Suppressor macrophage treated with lipopolysaccharide for 1 hour (primary cell): ENCODE measurements at places on chromosomes 1 and 21.

DNA sequence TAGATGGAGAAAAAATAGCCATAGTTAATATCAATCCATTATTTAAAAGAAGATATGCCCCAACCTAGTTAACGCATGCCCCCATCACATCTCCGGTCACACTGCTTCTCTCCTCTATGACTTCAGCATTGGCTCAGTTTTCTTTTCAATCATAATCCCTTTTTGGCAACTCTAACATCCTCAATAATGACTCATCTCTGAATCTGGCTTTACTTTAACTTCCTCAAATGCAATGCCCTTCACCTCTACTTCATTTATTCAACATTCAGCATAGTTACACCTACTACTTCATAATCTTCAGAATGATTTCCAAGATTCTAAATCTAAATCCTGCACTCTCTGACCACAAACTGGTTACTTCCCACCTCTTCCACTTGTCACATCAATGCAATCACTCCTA is 417.3 kb downstream of the USH2A start:
- peak; percentile 5 for DNase-seq

DNA sequence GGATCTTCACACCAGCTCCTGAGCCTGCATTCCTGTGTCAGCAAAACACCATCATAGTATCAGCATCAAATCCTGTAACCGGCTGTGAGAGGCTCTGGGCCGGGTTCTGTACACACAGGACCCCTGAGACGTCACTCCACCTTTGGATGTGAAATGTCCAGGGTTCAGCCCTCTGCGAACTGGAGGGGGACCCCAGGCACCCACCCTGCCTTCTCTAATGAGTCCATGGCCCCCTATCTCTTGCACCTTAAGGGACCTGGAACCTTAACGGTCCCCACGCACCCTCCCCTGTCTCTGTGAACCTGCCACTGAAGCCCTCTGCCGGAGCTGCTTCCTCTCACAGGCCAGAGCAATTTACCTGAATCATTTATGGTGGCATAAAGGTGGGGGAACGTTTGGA is 257.8 kb downstream of the NPHP4 start:
- no peak for DNase-seq

- DNase-seq = no peak
These were observed 9.1 kb downstream of the INKA2 start for GRCh38 chr1:111729946-111730681.

DNA sequence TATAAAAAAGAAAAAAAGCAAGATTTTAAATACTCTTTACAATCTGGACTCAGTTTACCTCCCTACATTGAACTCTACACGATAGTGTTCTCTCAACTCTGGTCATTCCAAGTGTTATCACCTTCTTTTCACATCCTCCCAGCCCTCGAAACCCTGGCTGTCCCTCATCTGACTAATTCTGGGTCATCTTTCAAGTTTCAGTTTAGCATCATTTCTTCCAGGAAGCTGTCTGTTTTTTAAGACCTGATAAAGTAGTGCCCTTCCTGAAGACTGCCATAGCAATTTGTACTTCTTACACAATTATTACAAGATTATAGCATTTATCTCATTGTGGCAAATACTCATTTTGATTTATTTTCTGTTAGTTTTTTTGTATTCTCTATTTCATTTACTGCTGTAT is 1.2 kb downstream of the ALG14 start:
- no peak for DNase-seq

- peak; percentile 39 for DNase-seq
These were observed 17.7 kb downstream of the CMPK1 start for GRCh38 chr1:47351305-47351704.

DNA sequence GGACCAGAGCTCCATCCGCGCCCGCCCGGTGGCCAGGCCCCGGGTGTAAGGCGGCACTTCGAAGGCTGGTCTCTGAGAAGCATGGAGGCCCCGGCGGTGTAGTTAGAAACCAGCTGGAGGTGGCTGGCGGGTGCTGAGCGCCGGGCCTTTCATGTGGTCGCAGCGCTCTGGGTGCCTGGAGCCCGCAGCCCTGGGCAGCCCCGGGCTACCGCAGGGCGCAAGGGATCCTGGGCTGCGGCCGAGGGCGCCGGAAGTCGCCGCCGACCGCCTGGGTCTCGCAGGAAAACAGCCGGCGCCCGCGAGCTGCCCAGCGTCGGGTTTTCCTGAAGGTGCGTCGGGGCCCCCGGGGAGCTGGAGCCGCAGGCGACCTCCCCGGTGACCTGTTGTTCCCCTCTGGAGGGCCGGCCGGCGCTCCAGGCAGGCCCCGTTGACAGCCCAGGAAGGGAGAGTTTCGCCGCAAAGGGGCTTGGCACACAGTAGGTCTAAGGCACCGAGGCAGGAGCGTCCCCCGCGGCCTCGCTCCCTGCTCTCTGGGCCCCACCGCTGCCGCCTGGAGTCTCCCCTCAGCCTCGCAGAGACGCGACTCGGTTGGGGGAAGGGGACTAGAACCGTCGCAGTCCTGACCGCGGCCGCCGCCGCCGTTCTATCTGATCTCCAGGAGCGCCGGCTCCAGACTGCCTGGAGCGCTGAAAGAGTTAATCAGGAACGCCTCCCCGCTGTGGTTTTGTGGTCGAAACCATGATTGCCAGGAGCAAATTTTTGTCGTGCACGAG is 2.7 kb downstream of the GRHL3 start:
- DNase-seq = peak; percentile 65

GRCh38 chr1:1068517-1069055 is 5.5 kb downstream of the RNF223 start:
- peak; percentile 22 for DNase-seq

GRCh38 chr1:14783592-14783886 is 185.1 kb downstream of the KAZN start:
- no peak for DNase-seq

DNA sequence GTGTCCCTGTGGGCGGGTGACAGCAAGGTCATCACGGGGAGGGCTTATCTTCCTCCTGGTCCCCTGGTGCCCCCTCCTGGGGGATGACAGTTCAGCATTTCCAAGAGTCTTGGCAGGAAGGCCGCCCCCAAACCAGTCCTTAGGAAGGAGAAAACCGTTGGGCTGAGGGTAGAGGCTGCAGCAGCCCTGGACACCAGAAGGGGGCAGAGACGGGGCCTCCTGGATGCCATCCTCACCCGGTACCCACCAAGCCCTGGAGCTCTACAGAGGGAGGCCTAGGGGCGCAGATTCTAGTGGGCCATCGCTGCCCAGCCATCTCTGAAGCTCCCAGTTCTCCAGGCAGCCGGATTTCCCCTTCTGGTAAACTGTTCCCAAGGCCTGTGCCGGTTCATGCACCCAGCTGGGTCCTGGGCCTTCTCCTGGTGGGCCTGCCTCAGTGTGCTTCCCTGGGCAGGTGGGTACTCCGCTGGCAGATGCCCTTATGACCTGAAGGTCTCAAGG is 14.8 kb upstream of the ZNF669 start:
- DNase-seq = peak; percentile 31

DNA sequence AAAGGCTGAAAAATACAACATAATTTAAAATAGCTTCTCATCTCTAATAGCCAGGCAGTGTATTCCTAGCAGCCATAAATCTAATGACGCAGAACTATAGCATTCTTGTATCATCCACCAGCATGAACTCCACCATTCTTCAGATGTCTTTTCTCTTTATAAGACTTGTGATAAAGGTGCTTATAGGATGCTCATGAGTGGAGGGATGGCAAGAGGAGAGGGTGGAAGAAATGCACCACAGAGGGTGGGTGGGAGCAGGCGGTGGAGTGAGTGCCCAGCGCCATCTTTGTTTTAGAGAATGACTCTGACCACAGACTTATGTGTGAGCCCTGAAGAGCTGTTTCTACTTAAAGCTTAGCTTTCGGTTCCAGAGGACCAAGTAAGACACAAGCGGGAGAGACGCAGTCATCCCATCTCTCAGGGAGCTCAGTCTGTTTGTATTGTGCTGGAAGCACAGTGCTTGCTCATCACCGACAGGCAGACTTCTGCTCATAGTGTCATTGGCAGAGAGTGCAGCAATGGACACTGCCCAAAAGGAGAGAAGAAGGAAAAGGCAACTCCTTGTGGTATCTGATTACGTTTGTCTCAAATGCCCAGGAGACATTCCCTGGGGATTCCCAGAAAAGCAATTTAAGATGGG is 65.6 kb downstream of the KCNJ15 start:
- no peak for DNase-seq

- no peak for DNase-seq
These were observed 78.4 kb downstream of the CD58 start for GRCh38 chr1:116492358-116492811.

DNA sequence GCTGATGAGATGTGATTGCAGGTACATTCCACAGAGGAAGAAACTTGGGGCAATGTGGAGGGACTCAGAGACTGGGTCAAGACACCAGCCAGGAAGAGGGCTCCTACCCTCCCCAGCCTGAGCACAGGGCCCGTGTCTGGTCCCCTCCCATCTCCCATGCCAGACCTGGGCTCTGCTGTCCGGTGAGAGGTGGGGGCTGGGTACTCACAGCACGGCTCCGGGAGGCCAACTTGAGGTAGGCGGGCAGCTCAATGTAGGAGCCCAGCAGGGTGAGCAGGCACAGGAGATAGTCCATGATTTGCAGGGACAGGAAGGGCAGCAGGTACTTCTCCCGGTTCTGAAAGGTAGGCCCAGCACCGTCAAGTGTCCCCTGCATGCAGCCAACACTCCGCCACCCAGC is 16.2 kb upstream of the MATN1 start:
- no peak for DNase-seq

GRCh38 chr1:183327434-183328290 is 90.5 kb downstream of the NMNAT2 start:
- DNase-seq = no peak

- peak; percentile 81 for DNase-seq
These were observed 4.7 kb downstream of the SPEN start for GRCh38 chr1:15852036-15852827.

- peak; percentile 52 for DNase-seq
These were observed 1.9 kb downstream of the BTF3L4 start for GRCh38 chr1:52057876-52058415.

GRCh38 chr21:41772351-41773080 is 5.7 kb upstream of the RIPK4 start:
- no peak for DNase-seq

DNA sequence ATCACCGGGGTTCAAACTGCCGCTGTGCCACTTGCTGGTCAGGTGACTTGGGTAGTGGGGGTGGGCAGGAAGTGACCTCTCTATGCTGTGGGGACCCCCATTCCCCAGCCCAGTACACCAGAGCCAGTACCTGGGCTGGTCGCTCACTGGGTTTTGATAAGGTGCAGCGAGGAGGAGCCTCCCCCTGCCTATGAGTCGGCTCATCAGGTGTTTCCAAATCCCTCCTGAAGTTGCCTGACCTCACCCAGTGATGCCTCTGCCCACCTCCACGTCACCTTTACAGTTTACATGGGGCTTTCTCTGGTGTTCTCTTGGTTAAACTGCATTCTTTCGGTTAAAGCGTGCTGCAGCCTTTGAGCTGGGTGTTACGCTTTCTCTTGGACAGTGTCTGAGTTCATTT is 58.2 kb downstream of the ARHGEF10L start:
- no peak for DNase-seq

DNA sequence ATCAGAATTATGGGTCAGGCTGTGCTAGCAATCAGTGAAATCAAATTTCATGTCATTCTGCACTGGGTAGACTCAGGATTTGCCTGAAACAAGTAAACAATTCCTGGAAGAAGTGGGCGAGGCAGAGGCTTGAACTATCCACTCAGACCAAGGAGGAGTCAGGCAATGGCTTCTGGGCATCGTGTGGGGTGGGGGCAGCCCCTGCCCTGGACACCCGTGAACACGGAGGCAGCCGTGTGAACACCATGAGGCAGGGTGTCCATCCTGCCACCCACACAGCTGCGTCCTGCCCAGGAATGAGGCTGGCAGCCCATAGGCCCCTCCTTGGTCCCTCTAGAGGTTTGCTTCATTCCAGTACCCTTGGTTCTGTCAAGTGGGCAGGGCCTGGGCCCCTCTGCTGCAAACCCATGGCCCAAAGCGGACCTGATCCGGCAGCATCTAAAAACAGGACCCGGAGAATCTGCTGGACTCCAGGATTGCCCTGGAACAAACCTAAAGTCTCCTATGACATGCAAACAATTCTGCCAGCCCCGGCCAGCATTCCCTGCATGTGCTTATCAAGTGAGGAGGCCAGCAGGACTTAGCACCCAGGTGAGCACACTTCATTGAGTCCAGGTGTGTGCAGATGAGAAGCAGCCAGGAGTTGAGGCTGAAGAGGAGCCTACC is 69.5 kb downstream of the PDE9A start:
- DNase-seq = no peak

- DNase-seq = peak; percentile 37
These were observed 111.0 kb downstream of the ACTL8 start for GRCh38 chr1:17865912-17866739.

DNA sequence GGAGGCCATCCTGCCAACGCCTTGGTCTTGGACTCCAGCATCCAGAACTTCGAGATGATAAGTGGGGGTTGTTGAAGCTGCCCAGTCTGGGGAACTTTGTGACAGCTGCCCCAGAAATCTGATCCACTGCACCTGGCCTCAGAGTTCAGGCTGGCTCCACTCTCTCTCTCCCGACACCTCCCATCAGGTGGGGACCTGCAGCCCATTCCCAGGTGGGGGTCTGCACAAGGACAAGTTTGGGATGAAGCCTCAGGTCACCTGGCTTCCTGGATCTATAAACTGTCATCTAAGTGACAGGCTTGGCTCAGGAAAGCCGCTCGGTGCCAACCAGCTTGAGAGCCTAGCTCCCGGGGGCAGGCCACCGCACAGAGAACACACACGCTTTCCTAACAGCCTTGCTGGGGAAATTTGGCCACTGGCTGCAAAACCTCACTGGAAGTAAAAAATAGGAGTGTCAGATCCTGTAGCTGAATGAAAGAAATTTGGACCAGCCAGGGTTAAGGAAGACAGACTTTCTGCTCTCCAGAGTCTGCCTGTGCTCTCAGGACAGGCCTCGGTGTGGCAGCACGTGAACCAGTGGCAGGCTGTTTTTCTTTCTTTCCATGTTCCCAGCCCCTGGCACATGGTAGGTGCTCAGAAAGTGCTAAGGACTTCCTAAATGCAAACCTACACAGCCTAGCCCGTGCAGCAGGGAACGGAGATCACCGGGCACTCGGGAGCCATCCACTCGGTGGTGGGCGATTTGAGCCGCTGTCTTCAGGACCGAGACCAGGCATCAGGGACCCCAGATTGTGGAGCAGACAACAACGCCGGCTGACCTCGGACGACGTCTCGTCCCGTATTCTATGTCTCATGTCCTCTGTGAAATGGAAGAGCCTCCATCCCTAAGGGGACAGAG is 42.6 kb upstream of the LBR start:
- no peak for DNase-seq
